A549 treated with AZD2906 at 1 μM for 4 hours (cell line): ENCODE measurements at places on chromosomes 11 and 22. TPM values are rescaled to one million over a fixed set of nuclear protein-coding genes. Genes with fewer than 3 reads are reported as not detected.

DUSP8 gene
- 0.81 to 1.2 TPM (median 1.0 TPM) in 5 replicates for total RNA-seq

CYTH4 gene
- 0.49 to 0.79 TPM (median 0.59 TPM) in 5 replicates for total RNA-seq

FOLR3 gene
- 0.17 to 0.34 TPM (median 0.25 TPM) in 3 of 5 replicates, not detected in the others for total RNA-seq

THY1 gene
- total RNA-seq: 13.3 to 23.6 TPM (median 16.1 TPM) in 5 replicates

MAJIN gene
- not detected in 5 replicates for total RNA-seq

RBMXL2 gene
- total RNA-seq: not detected in 5 replicates

LMO2 gene
- 0.37 to 0.78 TPM (median 0.58 TPM) in 5 replicates for total RNA-seq

KRTAP5-7 gene
- total RNA-seq: not detected in 5 replicates

NRXN2 gene
- 0.15 to 0.28 TPM (median 0.24 TPM) in 5 replicates for total RNA-seq

C11orf54 gene
- 11.8 to 17.1 TPM (median 13.8 TPM) in 5 replicates for total RNA-seq

DNAJB7 gene
- total RNA-seq: not detected in 5 replicates

ATF4 gene
- total RNA-seq: 300 to 374 TPM (median 344 TPM) in 5 replicates

SLC5A1 gene
- total RNA-seq: 0.03 to 0.05 TPM (median 0.03 TPM) in 5 replicates

C11orf21 gene
- total RNA-seq: not detected in 5 replicates

MMP10 gene
- 0.54 to 2.5 TPM (median 0.72 TPM) in 5 replicates for total RNA-seq

HBE1 gene
- 0.10 to 0.19 TPM (median 0.17 TPM) in 3 of 5 replicates, not detected in the others for total RNA-seq
